NCI-H187 (cell line): ENCODE measurements at places on chromosomes 4 and X.

GRCh38 chr4:60805500-60806313 lies 394.4 kb upstream of the ADGRL3 start:
- peak; percentile 3 for DNase-seq

GRCh38 chr4:8047837-8048678 lies 108.4 kb upstream of the AFAP1 start:
- no peak for DNase-seq

GRCh38 chrX:45351478-45351877 lies 150.8 kb upstream of the DIPK2B start:
- no peak for DNase-seq

- DNase-seq: no peak
These were observed 113.5 kb downstream of the RAP1GDS1 start for GRCh38 chr4:98374643-98375042.

DNA sequence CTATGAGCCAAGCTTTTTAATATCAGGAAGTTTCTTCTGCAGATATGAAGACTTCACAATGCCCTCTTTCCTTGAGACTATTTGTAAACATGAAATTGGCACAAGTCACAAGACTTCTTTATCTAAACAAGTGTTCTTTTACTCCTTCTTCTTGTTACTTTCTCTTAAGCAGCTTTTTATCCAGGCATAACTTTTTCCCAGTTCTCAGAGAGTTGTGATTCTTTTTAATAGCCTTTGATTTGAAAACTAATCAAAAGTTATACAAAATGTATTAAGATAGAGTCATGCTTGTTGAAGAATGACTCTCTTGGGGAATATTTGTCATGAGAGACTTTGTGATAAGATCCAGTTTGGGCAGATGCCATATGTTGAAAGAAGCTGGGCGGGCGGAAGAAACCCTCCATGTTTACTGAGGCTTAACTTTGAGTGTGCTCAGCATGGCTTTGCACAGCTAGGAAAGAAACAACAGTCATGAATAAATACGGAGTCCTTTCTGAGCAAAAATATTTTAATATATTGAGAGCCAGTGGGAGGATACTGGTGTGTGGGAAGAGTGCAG lies 39.3 kb downstream of the SYTL5 start:
- DNase-seq: no peak

GRCh38 chr4:165718660-165719059 lies 154.4 kb upstream of the TLL1 start:
- no peak for DNase-seq

- DNase-seq: no peak
These were observed 45.4 kb downstream of the CEP135 start for GRCh38 chr4:55993994-55994663.

DNA sequence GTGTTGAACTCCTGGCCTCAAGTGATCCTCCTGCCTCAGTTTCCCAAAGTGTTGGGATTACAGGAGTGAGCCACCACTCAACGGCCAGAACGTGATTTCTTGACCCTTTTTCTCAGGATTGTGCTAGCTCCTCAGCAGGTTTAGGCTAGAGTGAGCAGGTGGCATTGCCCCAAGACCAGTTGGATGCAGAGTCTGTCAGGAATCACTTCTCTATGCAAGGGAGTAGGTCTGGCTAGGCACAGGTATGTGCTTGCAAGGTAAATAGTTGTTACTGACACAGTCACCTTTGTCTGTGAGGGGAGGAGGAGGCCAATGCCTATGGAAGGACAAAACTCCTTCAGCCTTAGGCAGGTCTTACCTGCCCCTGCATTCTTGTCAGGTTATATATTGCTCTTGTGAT lies 24.2 kb downstream of the SLC25A5 start:
- no peak for DNase-seq
